ENCODE measurements at places on chromosomes 12 and 14.

DNA sequence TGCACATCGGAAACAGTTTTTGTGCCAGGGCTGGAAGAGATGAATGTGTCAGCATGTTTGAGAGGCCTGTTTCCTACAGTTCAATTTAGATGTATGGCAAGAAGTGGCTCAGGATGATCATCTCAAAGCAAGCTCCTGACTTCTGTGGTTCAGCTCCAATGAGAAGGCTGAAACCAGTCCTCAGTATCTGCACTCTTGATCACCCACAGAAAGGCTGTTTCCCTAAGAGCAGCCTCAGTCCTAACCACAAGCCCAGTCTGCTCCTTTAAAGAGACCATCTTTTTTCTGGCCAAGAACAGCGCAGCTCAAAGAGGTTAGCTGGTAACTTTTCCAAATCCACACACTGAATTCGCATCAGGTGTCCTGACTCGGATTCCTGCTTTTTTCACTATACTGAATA lies 19.2 kb downstream of the CSRP2 start:
- DNase-seq = no peak

- DNase-seq = no peak
These were observed 106.9 kb upstream of the HIF1A start for GRCh38 chr14:61588419-61588901.

DNA sequence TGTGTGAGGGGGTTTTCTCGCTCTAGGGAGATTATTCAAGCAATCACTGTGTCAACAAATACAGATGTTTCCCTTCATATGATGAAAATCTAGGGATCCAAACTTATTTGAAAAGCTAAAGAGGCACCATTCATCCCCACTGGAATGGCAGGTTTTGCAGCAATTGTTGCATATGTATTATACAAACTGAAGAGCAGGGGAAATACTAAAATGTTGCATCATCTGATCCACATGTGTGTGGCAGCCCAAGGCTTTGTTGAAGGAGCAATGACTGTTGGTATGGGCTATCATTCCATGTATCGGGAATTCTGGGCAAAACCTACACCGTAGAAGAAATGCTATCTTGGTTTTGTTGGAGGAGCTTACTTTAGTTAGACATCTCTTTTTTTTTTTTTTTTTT lies 4.1 kb upstream of the PRPF40B start:
- DNase-seq = no peak

DNA sequence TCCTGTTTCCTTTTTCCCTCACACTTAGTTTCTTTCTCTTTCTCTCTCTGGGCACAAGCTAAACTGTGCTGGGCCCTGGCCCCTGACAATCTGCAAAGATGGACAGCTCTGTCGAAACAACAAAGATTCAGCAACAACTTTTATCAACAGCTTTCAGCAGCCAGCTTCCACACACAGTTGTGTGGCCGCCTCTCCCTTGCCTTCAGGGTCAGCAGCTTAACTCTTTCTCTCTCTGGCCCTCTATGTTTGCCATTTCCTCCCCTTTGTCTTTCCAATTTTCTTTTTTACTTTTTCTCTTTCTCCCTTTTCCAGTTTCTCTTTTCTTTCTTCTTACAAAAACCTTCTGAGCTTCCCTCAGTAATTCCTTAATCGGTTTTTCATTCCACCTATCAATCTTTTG lies 43.3 kb downstream of the IQSEC3 start:
- no peak for DNase-seq

DNA sequence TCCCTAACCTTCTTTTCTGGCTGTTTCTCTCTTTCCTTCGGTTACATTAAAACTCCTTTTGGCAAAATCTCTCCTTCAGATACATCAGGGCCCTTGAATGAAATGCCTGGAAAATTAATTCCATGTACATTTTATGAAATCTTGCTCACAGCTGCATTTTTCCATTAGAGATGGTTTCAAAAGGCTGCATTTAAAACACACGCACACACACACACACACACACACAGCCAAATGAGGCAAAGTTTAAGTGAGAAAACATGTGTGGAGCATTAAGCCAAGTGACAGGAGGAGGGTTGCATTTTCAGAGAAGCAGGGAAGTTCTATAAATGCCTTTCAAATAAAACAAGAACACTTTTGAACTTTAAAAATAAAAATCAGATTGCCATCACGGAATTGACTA lies 216.4 kb downstream of the LRIG3 start:
- no peak for DNase-seq

DNA sequence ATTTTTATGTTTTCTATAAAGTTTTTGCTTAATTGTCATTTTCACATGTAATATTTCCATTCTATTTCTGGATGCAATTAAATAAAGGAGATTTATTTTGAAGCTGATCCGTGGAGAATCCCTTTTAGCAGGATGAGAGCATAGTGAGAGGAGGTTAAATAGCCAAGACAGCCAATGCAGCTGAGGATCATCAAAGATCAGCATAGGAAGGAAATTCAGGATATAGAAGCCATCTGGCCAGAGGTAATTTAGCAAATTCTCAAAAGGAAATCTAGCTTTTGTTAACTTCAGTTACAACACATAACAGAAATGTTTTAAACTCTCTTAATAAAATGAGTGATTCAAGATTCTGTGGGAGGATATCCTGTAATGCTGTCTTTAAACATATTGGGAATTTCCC lies 122.8 kb upstream of the PDE3A start:
- DNase-seq = no peak

GRCh38 chr12:78398750-78399149 lies 465.8 kb upstream of the SYT1 start:
- DNase-seq = no peak

DNA sequence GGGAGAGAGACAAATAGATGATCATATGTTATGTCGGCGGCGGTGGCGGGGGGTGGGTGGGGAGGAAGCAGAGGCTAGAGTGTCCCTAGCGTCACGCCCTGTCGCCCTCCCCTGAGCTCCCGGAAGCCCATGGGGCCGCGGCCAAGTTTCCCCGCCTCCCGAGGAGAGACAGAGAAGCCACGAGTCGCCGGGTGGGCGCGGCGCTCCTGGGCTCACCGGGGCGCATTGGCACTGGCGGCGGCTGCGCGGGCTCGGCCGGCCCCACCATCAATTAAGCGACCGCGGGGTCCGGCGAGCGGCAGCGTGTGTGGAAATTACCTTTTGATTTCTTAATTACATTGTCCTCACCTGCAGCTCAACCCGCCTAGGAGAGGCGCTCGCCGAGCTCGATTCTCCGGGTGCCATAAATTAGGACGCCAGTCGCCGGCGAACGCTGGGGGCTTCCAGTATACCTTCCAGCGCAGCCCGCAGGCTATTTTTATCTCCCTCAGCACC lies 119.9 kb upstream of the LHX5 start:
- no peak for DNase-seq

GRCh38 chr12:58387199-58387598 lies 445.8 kb downstream of the ATP23 start:
- no peak for DNase-seq

- DNase-seq = no peak
These were observed 29.1 kb upstream of the SOS2 start for GRCh38 chr14:50260511-50260910.

DNA sequence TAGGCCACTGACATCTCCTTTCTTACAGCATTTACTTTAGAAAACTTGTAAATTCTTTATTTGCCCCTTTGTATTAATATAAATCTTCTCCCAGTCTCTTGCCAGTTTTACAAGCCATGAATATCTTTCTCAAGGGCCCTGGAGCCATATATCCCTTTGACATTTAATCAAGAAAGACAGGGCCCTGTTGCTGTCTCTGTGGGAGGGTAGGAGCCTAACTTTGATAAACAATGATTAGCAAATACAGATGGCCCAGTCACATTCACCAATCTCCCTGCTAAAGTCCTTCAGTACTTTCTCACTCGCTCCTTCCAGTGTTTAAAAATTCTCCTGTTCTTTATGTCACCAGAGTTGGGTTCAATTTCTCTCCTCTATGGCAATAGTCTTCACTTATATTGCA lies 479.8 kb upstream of the USP15 start:
- DNase-seq = no peak

GRCh38 chr12:23536293-23536692 lies 413.2 kb downstream of the SOX5 start:
- DNase-seq = no peak
